ENCODE measurements at places on chromosomes 2 and 18.

GRCh38 chr2:222792001-222792611, 68.7 kb upstream of the ACSL3 start:
- DNase-seq: no peak

- no peak for DNase-seq
Measured at GRCh38 chr2:233112776-233113452, 52.8 kb downstream of the INPP5D start.

- no peak for DNase-seq
Measured at GRCh38 chr18:35597758-35598157, 16.2 kb downstream of the GALNT1 start.

DNA sequence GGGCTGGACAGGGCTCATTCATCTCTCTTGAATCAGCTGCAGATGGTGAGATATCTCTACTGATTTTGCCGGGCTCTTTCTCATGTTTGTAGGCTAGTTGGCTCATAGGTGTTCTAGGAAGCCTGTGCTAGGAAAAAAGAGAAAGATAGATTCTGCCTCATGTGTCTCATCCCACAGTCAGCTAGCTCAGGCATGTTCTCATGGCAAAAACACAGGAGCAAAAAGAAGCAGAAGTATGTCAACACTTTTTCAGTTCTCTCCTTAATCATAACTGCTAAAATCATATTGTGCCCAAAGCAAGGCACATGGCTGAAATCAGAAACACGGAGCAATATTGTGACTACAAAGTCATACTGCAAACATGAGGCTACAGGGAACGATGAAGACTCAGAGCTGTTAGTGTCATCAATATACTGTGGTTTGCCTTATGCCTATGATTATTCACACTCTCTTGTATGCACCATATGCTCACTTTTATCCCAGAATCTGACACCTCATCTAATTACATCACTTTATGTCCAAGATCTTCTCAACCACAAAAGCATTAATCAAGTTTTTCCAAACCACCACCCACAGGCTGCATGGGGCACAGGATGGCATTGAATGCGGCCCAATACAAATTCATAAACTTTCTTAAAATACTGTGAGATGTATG, 571.9 kb upstream of the CNTNAP5 start:
- DNase-seq: no peak

GRCh38 chr2:209940936-209941335, 61.5 kb upstream of the RPE start:
- no peak for DNase-seq

- DNase-seq: no peak
Measured at GRCh38 chr2:65388596-65389390, 43.6 kb downstream of the SPRED2 start.

GRCh38 chr2:226585130-226585561, 214.5 kb downstream of the IRS1 start:
- no peak for DNase-seq

GRCh38 chr2:236935631-236936445, 149.9 kb upstream of the COPS8 start:
- no peak for DNase-seq

- DNase-seq: no peak
Measured at GRCh38 chr2:9106338-9107167, 100.1 kb upstream of the ASAP2 start.

DNA sequence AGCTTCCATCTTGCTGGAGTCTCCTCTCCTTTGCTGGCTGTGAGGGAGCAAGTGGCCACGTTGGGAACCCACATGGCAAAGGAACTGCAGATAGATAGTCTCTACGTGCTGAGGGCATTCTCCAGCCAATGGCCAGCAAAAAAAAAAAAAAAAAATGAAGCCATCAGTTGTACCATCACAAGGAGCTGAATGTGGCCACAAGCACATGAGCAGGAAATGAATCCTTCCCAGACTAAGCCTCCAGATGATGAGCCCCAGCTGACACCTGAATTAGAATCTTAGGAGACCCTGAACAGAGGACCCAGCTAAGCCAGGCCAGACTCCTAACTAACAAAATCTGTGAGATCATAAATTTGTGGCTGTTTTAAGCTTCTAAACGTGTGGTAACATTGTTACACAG, 57.9 kb downstream of the SPIRE1 start:
- no peak for DNase-seq

DNA sequence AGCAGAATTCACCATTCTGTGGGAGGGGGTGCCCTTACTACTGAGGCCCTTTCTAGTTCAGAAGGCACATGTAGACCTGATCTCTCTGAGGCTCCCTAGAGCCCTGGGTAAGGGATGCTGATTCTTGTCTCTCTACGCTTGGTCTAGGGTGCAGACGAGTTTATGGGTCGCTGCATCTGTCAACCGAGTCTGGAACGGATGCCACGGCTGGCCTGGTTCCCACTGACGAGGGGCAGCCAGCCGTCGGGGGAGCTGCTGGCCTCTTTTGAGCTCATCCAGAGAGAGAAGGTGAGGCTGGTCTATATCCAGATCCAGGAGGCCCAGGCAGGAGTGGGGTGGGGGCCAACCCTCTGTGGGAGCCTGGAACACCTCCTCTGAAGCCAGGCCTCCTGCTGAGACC, 147.2 kb downstream of the DYSF start:
- no peak for DNase-seq

DNA sequence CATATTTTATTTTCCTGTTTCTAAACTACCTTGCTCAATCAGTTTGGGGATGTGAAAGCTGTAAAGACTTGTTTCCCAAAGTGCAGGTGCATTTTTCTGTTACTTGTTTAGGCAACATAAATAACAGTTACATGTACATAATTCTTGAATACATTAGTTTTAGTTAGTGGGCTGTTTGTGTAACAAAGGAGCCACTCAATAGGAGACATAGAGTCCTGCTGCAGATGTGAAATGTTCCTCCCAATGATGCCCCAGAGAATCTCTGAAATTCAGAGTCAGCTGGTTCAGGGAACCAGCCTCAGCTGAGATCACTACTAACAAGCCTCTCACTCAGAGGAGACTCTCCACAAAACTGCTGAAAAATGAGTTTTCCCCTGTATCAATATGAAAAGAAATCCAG, 91.5 kb upstream of the TWSG1 start:
- DNase-seq: no peak

DNA sequence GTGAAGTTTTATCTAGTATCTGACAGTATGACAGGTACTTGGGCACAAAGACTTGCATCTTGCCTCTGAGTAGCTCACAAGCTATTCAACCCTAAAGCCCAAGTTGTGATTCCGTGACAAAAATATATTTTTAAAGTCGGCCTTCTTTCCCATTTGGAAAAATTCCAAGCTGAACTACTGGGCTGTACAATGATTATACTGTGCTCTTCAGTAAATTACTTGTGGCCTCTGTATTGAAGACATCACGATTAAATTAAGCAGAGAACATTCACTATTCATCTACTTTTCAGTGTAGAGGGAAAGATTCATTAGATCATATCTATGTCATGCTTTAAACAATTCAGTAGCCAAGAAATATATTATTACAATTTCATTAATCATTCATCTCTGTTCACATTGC, 282.2 kb downstream of the CDH2 start:
- DNase-seq: no peak

GRCh38 chr18:7730682-7731081, 163.6 kb downstream of the PTPRM start:
- no peak for DNase-seq

DNA sequence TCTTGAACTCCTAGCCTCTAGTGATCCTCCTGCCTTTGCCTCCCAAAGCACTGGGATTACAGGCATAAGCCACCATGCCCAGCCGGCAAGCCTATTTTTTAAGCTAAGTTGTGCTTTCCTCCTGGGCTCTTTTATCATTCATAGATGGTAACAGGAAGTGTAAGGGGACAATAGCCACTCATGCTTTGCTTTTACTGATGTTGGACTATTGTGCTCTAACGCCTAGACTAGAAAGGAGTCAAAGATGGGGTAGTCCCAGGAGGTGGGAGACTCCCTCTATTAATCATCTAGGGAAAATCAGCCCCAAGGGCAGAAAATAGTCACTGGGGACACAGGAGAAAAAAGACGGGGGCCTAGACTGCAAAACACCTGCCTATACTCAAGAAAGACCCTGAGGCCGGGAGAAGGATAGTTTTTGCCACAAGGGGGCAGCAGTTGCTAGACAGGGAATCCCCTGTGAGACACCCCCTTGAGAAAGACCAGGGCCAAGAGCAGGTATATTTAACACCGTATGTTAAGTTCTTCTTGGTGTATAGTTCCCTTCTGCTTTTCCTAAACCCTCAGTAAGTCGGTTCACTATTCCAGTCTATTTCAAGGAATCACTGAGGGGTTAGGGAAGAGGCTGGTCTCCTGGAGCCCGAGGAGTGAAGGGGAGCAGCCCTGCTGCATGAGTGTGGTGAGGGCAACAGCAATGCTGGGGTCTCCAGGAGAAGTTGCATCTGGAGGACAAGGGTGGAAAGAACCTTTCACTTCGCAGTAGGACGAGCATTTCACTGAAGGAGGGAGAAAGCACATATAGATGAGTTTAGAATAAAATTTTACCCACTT, 2.1 kb upstream of the CXCR1 start:
- no peak for DNase-seq

GRCh38 chr2:127590386-127591190, 55.1 kb downstream of the MYO7B start:
- no peak for DNase-seq

DNA sequence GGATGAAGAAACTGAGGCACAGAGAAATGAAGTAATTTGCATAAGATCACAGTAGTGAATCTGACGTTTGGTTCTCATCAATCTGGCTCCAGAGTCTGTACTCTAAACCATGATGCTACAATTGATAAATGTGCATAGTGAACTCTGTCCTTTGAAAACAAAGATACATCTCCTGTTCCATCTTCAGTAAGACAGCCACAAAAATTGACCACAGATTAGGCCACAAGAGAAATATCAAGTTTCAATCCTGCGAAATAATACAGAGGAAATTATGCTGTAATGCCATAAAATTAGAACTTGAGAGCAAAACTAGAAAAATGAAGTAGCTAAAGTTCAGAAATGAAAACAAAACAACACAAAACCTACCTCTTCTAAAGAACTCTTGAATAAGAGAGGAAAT, 28.4 kb downstream of the FAM98A start:
- DNase-seq: no peak

DNA sequence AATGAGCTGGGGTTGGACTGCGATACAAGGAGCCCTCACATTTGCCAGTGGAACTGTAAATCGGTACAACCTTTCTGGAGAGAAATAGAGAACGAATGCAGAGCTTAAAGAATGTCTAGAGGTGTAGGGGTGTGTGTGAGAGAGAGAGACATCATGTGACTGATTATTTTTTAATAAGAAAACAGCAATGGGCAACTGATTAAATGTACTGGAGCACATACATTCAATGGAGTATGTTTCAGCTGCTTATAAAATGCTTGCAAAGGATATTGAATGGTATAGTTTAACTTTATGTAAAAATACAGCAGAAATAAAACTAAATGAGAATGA, 391 bp upstream of the TMEM17 start:
- DNase-seq: no peak

DNA sequence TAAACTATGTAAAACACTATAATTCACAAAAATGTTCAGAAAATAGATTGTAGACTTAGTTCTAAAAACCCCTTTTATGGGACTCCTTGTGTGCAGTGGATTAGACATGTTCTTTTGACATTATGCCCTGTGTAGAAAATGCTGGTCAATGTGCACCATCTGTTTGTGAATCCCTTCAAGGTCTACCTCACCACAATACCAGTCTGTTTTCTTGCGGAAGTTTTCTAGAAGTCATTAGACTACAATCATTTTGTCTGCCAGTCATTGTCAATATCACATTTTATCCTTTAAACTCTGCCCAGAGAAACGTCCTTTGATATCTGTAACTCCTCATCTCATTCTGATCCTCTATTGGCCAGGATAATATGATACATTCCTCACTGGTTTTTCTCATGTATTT, 7.8 kb downstream of the ITGA4 start:
- DNase-seq: no peak

DNA sequence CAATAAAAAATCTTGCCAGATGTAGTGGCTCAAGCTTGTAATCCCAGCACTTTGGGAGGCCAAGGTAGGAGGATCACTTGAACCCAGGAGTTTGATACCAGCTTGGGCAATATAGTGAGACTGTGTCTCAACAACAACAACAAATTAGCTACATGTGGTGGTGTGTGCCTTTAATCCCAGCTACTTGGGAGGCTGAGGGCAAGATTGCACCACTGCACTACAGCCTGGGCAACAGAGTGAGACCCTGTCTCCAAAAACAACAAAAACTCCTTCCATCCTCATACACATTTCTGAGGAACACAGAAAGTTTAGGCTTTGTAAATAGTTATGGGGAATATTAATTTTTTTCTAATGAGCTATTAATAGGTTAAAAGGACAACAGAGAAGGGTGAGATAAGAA, 17.0 kb downstream of the PDE6D start:
- no peak for DNase-seq

DNA sequence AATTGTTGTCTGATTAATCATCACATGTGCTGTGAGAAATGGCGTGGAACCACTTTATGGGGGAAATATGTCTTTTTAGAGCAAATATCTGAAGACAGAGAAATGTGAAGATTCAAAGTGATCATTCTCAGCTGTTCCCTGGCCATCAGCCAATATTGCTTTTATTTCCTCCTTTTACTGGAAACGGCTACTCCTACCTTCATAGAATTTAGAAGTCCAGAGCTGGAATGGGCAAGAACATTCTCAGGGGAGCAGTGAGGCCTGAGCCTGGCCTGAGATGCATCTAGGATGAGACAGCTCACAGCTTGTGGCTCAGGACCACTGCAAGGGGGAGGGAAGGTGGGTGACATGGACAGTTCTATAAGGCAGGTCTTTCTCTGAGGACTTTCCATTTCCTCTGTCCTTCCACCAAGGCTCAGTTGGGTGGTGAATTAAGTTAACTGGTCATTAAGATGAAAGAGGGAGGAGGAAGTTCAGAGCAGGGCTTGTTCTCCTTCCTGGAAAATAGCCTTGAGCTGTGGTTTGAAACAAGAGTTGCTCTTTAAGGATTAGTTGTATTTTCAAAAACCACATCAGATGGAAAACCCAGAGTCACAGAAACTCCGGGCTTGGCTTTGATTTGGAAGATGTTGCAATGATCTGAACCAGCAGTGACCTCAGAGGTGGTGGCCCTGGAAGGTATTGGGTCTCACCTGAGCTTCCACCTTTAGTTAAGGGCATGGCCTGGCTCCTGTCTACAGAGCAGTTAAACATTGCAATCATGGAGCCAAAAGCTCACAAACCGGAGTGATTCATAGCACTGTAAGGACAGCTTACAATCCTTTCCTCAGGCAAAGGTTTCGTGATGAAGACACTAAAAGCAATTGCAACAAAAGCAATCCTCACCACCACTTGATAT, 144.3 kb downstream of the VAPA start:
- DNase-seq: no peak

DNA sequence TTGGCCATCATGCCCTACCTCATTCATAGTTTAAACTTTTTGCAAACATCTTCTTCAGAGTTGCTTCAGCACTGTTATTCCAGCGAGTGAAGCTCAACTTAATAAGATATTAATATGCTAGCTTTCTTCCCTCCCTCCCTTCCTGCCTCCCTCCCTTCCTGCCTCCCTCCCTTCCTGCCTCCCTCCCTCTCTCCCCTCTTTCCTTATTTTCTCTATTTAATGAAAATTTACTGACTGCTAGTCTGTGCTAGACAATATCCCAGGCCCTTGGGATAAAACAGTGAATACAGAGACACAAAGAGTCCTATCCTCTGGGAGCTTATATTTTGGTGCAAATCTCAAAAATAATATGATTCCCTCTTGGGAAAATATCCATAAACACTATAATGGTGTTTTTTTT, 42.9 kb downstream of the DOCK10 start:
- no peak for DNase-seq

GRCh38 chr2:11558214-11558886, 24.5 kb downstream of the GREB1 start:
- DNase-seq: no peak

- DNase-seq: no peak
Measured at GRCh38 chr2:197884252-197884651, 79.9 kb downstream of the PLCL1 start.

All from cortex of kidney (tissue), 1 donor.